Activated CD8-positive, alpha-beta memory T cell treated with anti-CD3 and anti-CD28 coated beads for 24 hours (primary cell): ENCODE measurements at places on chromosomes 13 and 19.

GRCh38 chr19:10670876-10671804 lies 17.0 kb downstream of the ILF3 start:
- DNase-seq: no peak

DNA sequence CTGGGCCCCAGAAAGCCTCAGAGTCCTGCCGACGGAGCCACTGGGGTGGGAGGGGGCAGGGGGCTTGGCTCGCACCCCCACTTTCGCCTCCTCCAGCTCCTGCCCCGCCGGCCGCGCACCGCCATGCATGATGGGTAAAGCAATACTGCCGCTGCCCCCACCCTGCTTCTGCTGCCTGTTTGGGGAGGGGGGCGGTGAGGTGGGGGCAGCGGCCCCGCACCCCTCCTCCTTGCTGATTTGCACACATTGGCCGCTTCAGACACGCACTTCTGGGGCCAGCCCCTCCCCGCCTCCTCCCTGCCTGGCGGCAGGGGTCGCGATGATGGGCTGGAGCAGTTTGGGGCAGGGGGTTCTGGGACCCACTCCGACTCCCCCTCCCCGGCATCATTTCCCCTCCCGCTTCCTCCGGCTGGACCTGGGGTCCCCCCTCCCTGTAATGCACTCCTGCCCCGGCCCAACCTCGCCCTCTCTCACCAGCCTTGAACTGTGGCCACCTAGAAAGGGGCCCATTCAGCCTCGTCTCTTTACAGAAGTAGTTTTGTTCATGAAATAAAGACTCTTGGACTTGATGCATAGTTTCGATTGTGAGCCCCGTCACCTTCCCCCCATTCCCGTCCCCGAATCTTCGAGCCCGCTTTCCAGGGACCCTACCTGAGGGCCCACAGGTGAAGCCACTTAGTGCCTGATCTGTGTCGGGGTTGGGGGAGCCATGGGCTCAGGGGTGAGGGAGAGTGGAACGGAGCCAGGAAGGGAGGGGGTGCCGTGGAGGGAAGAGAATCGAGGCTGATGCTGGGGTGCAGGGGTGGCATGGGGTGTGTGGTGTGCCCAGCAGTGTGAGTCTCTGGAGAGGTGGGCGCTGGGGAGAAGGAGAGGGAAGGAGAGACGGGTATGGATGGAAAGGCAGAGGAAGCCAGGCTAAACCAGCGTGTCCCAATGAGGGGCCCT lies 1.4 kb upstream of the HPN start:
- DNase-seq: no peak

DNA sequence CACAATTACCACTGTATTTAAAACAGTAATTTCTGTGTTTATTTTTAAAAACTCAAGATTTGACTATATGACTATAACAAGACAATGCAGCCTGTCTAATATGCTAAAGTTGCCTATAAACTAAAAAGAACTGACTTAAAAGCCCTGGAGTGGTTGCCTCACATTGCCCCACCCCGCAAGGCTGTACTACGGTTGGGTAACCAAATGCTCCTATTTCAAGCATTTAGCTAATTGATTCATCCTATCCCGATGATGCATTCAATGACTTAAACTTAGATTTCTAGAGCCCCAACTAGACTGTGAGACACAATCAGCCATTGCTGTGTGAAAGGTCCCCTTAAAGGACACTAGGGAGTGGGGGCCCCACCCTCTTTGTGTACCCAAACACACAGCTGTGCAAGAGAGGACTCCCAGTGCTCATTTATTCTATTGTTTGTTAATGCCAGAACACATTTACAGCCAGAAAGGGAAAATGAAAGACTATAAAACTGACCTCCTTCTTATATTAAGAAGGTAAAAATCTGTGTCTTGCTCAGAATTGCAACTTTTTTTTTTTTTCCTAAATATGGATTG lies 66.9 kb downstream of the MIPEP start:
- no peak for DNase-seq

DNA sequence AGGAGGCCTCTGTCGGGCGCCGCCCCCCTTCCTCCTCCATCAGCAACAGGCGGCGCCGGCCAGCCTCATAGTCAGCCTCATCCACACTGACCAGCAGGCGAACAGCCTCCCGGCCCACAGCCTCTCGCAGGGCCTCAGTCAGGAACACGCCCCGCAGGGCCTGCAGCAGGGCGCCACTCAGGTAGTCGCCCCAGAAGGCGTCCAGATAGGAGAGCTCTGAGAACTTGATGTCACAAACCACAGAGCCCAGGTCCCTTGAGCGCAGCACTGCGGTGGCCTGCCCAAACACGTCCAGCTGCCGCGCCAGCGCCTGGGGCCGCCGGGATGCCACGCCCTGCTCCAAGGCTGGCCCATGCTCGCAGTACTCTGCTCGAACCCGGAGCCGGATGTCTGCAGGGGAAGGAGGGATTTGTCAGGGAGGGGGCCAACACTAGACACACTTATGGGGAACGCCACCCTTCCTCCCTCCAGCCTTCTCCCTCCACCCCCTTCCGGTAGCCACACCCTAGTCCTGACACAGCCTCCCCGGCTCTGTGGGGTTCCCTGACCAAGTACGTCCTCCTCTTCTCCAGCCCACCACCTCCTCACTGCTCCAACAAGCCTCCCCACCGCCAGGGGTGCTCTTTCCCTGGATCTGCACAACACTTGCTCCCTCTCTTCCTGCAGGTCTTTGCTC lies 17.9 kb downstream of the DEDD2 start:
- peak; percentile 73 for DNase-seq

DNA sequence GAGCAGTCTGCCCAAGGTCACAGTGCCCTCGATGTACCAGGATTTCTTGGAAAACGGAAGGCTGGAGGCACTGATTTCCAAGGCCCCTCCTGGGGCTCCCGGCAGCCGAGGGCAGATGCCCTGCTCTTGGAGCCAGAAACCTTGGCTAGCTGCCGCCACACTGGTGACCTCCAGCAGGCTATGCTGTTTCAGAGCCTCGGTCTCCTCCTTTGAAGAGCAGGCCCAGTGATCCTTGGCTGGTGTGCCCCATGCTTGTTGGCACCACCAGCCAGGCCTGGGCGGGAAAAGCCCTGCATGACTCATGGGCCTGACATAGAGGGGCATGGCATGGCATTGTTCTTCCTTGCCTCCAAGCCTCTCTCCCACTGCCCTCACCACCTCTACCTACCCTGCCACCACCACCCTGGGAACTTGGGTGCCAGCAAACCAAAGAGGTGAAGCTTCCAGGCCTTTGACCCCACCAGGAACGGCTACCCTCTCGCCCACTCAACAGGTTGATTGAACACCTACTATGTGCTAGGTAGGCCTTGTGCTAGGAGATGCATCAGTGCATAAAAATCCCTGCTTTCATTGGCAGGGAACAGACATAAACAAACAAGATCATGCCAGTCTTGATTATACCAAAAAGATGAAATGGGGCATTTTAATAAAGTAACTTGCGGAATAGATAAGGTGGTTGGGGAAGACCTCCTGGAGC lies 1.6 kb upstream of the CLEC11A start:
- no peak for DNase-seq

DNA sequence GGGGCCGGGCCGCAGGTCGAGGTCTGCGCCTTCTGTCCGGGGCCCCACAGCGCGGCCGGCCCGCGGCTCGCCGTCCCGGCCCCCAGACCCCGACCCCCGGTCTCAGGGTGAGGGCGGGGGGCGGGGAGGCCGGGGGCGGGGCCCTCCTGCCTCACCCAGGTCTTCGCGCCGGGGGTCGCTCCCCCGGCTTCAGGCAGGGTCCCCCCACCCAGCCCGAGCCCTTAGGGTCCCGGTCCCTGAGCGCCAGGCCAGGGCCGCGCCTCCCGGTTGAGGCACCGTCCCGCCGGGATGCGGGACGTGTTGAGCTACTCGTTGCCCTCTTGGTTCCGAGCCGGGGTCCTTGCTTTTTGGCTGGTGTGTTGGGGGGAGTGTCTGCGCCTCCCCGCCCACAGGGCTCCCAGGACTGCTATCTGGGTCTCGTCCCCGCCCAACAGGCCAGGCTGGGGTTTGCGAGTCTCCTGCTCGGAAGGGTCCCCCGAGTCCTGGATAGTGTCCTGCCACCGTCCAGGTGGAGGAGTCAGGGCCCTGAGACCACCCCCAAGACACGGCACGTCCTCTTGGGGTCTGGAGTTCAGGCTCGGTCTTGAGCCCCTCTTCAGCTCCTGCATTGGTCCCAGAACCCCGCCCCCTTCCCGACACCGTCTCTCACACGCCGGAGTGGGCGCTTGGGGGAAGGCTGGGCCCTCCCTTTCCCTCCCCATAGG lies 452 bp downstream of the PIAS4 start:
- peak; percentile 68 for DNase-seq

DNA sequence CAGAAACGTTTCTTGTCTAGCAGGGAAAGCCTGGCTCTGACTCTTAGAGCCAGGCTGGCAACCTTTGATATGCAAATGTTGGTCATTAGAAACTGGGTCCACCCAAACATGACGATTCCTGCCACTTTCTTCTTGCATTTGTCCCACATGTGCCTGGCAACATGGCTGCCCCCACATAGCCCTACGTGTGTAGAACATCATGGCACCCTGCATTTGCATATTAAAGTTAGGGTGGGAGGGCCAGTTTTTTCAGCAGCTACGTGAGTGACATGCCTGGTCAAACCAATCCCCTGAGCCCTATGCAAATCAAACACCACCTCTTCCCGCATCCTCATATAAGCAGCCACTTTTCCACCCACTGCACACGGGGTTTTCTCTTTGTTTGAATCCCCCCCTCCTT lies 95.0 kb downstream of the LIG4 start:
- no peak for DNase-seq

DNA sequence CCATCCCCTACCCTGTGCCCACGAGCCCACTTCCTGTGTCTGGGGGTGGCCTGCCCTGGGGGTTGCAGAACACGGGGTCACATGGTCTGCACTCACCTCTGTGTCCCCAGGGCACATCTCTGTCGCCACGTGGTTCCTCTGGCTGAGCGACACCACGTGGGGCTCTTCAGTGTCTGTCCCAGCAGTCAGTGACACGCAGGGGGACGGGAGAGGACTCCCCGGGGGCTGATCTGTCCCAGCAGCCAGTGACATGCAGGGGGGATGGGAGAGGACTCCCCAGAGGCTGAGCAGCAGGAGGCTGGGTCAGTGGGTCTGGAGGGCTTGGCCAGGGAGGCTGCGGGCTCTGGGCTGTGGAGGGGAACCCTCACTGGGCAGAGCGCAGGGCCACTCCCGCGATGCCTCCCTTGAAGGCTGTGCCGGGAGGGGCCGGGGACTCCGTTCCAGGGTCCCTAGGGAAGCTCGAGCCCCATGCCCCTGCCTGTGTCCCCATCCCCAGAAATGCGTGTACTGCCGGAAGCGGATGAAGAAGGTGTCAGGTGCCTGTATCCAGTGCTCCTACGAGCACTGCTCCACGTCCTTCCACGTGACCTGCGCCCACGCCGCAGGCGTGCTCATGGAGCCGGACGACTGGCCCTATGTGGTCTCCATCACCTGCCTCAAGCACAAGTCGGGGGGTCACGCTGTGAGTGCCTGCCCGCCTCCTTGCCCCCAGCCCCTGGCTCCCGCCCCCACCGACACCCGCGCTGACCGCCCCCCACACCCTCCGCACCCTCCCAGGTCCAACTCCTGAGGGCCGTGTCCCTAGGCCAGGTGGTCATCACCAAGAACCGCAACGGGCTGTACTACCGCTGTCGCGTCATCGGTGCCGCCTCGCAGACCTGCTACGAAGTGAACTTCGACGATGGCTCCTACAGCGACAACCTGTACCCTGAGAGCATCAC lies 174.8 kb downstream of the KDM4B start:
- DNase-seq: no peak

DNA sequence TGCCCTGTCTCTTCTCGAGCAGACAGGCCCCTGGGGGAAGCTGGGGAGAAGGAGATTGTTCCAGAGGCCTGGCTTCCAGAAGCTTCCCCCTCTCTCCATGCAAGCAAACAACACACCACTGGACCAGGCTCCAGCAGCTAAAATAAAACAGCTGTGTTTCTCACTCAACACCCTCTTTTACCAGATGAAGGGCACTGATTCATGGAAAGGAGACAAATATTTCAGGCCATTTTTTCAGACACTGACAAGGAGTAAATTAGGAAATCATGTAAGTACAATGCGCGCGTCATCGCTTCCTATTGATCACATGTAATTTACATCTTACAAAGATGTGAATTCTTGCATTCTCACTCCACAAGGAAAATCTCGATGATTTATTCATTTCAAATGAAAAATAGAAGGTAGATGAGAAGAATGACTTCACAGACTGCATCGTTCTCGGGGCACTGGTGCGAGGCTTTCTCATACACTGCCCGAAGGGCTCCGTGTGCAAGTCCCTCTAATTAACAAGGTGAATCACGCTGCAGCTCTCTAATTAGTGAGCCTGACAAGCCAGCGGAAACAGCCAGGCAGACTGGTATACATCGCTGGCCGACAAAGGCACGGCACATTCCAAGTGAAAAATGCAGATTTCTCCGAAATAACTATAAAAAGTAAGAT lies 153.6 kb downstream of the KCTD15 start:
- DNase-seq: peak; percentile 5

GRCh38 chr19:56141417-56141993 lies 418 bp downstream of the ZNF444 start:
- peak; percentile 70 for DNase-seq

DNA sequence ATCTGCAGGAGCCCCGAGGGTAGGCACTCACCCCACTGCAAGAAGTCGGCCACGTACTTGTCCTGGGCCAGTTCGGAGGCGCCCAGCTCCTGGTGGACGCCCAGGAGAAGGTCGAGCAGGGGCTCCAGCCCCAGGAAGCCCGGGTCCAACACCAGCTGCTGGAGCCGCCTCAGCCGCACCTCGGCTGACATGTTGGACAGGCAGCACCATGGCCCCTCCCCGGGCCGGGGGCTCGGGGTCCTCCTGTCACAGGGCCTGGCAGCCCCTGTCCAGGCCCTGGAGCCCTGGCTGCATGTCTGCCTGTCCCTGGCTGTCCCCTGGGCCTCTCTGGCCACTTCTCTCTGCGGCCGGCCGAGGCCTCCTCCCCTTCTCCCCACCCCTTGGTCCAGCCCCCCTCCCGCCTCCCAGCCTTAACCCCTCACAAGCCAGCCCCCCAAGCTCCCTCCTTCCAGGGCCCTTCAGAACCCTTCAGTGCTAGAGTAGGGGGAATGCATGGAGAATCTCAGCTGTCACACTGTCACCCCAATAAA lies at the start of gene DMPK:
TSS of gene DMPK (minus strand) at position 329 of the 530 bp plus-strand sequence. CDS start at position 191, 138 bp downstream.
- no peak for DNase-seq

DNA sequence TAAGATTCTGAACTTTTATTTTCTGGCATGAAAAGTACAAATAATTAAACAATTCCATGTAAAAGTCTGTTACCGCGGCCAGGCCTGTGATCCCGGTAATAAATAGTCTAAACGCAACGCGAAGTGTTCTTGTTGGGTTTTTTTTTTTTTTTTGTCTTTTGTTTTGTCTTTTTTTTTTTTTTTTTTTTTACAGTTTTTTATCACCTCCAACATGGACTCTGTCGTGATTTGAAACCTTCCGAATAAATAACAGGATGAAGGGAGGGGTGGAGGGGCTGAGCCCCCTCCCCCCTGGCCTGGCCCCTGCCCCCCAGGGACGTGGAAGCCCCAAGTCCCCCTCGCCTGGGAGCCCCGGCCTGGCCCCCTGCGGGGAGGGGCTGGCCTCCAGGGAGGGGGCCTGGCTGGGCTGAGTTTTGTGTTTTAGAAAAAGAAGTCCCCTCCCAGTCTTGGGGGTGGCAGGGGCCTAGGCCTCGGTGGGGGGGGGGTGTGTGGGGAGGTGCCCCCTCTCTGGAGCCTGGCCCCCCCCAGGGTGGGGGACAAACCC lies 16.0 kb downstream of the PRKCSH start:
- DNase-seq: no peak

GRCh38 chr13:24502533-24503378 lies 9.8 kb downstream of the PARP4 start:
- no peak for DNase-seq

GRCh38 chr13:107202371-107203023 lies 634.6 kb upstream of the ARGLU1 start:
- DNase-seq: no peak
